T-helper 17 cell (primary cell): ENCODE measurements at places on chromosomes 11 and 22.

DNA sequence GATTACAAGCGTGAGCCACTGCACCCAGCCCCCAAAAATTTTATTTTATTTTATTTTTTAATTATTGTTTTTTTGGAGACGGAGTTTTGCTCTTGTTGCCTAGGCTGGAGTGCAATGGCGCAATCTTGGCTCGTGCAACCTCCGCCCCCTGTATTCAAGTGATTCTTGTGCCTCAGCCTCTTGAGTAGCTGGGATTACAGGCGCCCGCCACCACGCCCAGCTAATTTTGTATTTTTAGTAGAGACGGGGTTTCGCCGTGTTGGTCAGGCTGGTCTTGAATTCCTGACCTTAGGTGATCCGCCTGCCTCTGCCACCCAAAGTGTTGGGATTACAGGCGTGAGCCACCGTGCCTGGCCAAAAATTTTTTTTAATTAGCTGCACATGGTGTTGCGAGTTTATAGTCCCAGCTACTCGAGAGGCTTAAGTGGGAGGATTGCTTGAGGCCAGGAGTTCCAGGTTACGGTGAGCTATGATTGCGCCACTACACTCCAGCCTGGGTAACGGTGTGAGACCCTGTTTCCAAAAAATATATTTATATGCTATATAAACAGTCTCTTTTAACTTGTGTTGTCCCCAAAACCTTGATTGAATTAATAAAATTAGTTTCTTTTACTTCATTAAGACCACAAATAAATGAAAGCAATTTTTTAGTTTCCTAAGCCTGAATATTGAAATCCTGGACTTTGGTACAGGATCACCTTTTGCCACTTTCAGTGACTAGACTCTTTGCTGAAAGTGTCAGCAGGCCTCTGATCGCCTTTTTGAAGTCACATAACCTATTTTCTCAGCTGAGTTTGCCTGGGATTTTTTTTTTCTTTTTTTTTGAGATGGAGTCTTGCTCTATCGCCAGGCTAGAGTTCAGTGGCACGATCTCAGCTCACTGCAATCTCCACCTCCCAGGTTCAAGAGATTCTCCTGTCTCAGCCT, 16.2 kb downstream of the ATG13 start:
- DNase-seq: no peak

DNA sequence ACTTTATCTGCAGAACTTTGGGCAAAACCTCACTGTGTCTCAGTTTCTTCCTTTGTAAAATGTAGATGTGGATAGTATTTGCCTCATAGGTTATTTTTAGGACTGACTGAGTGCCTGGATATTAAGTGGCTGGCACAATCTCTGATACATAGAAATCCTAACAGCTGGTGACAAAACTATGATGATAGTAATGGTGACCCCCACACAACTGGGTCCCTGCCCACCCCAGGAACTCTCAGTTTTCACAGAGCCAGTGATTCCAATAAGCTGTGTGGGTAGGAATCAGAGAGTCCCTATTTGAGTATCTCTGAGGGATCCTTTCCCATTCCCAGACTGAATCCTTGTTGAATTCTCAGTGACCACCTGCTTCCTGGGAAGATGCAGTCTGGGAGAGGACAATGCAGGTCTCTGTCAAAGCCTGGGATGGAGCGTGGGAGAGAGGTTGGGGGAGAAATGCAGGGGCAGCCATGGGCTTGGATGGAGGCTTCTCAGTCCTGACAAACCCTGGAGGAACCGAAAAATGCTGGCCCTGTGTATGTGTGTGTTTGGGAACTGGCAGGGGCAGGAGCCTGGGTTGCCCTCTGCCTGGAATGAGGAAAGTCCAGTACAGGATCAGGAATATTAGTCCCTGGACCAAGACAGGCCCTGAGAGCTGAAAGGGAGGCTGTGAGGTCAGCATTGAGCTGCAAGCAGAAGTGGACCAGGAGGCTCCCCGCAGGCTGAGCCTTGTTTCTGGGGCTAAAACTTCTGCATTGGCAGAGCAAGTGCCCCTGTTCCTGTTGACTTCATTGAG, 6.1 kb upstream of the P2RY6 start:
- no peak for DNase-seq

DNA sequence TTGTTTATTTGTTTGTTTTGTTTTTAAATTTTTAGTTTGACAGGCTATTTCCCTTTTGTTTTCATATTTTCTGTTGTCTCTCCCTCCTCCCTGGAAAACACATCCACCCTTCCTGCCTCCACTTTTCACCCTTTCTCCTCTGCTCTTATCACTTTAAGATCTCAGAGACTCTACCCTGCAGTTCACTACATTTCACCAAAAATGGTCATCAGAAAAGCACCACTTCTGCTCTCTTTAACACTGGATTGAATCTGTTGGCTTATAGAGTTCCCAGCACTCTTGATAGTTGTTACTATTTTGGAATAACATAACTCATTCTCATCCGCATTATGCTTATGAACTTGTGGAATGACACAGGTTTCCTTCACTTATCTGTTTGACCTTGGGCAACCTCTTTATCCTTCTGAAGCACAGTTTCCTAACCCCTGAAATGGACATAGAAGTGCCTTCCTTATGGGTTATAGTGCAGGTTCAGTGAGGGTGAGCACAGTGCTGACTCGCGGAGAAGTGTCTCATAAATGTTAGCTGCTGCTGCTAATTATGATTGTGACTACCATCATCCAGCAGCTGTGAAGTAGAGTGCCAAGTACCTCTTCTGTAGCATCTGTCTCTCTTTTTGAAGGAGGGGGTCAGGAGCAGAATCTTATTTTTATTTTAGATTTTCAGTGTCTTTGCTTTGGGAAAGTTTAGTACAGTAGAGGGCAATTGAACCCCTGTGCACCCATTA, 15.0 kb downstream of the TEAD1 start:
- DNase-seq: no peak

- DNase-seq: no peak
Measured at GRCh38 chr11:74729397-74729796, 1.8 kb downstream of the CHRDL2 start.

DNA sequence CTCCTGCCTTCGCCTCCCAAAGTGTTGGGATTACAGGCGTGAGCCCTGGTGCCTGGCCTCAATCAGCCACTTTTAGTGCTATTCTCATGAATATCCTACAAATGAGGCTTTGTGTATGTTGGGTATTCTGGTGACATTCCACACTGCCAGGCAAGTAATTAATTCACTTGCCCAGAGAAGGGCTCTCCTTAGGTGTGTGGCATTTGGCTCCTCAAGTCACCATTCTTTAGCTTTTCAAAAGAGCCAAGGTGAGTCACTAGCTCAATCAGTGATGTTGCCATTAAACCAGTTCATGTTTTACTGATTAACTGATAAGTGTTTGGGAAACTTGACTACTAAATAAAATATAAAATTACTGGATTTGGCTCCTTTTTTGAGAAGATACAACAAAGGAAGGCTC, 52.2 kb downstream of the SLC25A17 start:
- no peak for DNase-seq
